Left renal pelvis (tissue), 4 donors: ENCODE measurements at places on chromosomes 3 and 15. TPM values are rescaled to one million over a fixed set of nuclear protein-coding genes. Genes with fewer than 3 reads are reported as not detected.

The CPNE9 gene
- not detected for polyA plus RNA-seq

The CCRL2 gene
- polyA plus RNA-seq, result 0.92 TPM

The C2CD4A gene
- 0.24 TPM for polyA plus RNA-seq

The SAMMSON gene
- polyA plus RNA-seq, result not detected

GRCh38 chr3:87958289-87958688 is 100.5 kb downstream of the CGGBP1 start:
- DNase-seq, result no peak

- DNase-seq, result no peak
These were observed 200.1 kb upstream of the KBTBD8 start for GRCh38 chr3:66797889-66798560.

GRCh38 chr3:53353202-53353601 is 5.9 kb upstream of the DCP1A start:
- DNase-seq, result no peak

DNA sequence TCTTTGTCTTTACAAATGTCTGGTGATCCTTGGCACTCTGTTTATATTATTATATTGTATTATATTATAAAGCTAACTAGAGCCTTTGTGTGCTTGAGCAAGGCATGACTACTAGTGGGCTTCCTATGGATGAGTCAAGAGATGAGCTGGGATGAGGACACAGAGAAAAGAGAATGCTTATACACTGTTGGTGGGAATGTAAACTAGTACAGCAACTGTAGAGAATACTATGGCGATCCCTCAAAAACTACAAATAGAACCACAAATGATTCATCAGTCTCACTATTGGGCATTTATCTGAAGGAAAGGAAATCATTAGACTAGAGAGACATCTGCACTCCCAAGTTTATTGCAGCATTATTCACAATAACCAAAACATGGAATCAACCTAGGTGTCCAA is 40.8 kb upstream of the MED12L start:
- DNase-seq, result no peak

- no peak for DNase-seq
These were observed 51.6 kb upstream of the SRGAP3 start for GRCh38 chr3:9301091-9301490.

GRCh38 chr3:69970827-69971226 is 28.7 kb upstream of the SAMMSON start:
- no peak for DNase-seq

- no peak for DNase-seq
These were observed 118.1 kb downstream of the EBLN2 start for GRCh38 chr3:73179601-73180000.

GRCh38 chr15:45640616-45641015 is 5.8 kb downstream of the SQOR start:
- no peak for DNase-seq

GRCh38 chr3:53941184-53941583 is 49.5 kb upstream of the SELENOK start:
- DNase-seq, result no peak

DNA sequence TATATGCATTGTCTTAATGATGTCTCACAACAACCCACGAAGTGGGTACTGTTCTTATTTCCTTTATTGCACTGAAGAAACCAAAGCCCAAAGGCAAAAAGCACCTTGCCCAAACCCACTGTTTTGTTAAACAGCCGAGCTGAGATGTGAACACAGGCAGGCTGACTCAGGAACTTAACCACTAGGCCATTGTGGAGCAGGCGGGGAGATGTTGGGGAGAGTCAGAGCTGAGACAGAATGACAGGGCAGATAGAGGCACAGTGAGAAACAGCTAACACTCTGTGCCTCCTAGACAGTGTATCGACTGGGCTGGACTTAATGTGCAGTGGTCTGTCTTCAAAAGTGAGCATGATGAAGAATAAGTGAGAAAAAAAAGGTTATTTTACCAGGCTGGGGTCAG is 56.5 kb downstream of the RPLP1 start:
- no peak for DNase-seq

DNA sequence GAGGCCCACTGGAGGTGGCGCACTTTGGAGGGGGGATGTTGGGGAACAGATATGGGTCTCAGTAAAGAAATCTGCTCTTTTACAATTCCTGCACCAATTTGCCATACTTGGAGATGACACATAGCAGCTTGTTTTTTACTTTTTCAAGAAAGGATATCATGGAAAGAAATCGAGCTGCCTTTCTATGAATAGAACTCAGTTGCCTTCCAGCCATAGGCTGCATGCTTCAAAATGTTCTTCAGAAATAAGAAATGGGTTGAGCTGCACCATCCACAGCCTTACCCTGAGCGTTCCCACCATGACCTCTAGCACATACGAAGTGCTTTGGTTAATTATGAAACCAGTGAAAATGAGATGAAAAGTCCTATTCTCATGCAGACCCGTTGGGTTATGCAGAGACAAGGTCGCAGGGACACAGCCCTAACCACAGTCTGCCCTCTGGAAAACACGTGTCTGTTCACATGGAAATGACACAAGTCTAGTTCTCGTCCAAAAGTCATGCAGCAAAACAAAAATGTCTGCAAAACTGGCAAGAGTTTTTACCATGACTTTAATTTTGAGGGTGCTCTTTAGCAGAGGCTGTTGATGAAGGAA is 36.3 kb downstream of the NGRN start:
- no peak for DNase-seq

GRCh38 chr15:32757426-32757825 is 39.6 kb downstream of the GREM1 start:
- no peak for DNase-seq

DNA sequence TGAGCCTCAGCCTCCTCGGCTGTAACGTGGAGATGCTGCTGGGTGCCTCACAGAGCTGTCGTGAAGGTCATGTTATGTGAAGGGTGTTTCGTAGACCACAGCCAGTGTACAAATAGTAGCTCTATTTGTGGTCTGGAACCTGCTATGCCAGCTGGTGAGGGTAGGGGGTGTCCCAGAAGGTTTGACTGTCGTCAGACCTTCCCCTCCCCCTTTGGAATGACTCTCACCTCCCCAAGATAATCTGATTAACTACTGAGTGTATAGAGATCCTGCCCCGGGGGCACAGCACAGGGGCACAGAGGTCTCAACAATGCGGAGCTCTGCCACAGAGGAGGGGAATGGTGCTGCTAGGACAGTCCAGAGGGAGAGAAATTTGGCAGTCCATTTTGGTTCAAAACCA is 20.5 kb downstream of the FGD5 start:
- no peak for DNase-seq

- no peak for DNase-seq
These were observed 176.3 kb downstream of the FOXP1 start for GRCh38 chr3:71406972-71407810.

- DNase-seq, result no peak
These were observed 44.7 kb downstream of the CEP70 start for GRCh38 chr3:138549179-138549977.

- DNase-seq, result no peak
These were observed 14.3 kb downstream of the TM2D3 start for GRCh38 chr15:101637919-101638318.
